ENCODE measurements at places on chromosomes 4 and X.
A peak's percentile ranks its signal among the peaks of the same experiment; 100 is the strongest.

GRCh38 chr4:1758306-1759121, 34.6 kb upstream of the FGFR3 start:
- no peak for DNase-seq

DNA sequence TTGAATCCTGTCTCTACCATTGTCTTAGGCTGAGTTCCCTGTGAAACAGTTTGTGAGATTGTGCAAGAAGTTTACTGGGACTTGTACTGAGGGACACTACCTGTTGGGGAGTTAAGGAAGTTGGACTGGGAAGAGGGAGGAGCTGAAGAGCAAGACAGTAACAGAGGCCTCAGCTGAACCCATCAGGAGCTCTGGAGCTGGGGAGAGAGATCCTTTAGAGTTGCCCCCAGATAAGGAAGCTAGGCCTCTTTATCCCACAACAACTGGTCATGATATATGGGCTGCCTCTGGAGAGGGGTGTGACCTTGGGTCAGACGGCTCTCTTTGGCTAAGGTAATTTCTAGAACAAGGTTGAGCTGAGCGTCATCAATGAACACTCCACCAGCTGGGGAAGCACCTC, 137.8 kb upstream of the SLC4A4 start:
- DNase-seq: no peak

- no peak for DNase-seq
Observed at GRCh38 chrX:106889468-106889867, 13.7 kb downstream of the RIPPLY1 start.

- peak; percentile 75 for DNase-seq
Observed at GRCh38 chr4:106366026-106366425, 2.6 kb downstream of the GIMD1 start.

DNA sequence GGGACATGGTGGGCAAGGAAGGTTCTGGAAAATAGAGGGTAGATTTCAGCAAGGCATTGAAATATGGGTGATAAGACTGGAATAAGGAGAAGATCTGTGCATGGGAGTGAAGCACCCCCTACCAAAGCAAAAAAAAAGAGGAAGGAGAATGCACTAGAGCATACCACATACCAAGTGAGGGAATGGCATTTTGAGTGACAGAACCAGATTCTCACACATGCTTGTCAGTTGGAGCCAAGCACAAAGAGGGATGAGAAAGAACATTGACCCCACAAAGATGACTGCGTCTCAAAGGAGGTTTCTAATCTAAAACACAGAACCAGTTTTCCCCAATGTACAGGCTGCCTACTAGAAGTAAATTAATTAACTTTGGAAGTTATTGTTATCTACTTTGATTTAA, 140.3 kb upstream of the SMAD1 start:
- no peak for DNase-seq

GRCh38 chr4:3021627-3022026, 52.7 kb downstream of the HTT-AS start:
- no peak for DNase-seq
